EH (cell line): ENCODE measurements at places on chromosomes 5 and 9.

DNA sequence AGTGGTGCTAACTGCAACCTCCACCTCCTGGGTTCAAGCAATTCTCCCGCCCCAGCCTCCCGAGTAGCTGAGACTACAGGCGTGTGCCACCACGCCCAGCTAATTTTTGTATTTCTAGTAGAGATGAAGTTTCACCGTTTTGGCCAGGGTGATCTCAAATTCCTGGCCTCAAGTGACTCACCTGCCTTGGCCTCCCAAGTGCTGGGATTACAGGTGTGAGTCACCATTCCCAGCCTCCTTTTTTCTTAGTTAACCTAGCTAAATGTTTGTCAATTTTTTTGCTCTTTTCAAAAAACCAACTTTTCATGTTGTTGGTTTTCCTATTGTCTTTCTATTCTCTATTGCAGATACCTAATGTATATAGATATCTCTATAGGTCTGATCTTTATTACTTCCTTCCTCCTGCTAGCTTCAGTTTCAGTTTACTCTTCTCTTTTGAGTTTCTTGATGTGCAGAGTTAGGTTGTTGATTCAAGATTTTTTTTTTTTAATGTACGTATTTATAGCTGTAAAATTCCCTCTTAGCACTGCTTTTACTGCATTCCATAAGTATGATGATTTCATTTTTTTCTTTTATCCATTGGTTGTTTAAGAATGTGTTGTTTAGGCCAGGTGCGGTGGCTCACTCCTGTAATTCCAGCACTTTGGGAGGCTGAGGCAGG lies 32.9 kb downstream of the FGD3 start:
- DNase-seq: no peak

- no peak for DNase-seq
These were observed 57.5 kb downstream of the DAB2IP start for GRCh38 chr9:121708768-121709488.

- no peak for DNase-seq
These were observed 123.0 kb upstream of the GRIA1 start for GRCh38 chr5:153367466-153367865.

DNA sequence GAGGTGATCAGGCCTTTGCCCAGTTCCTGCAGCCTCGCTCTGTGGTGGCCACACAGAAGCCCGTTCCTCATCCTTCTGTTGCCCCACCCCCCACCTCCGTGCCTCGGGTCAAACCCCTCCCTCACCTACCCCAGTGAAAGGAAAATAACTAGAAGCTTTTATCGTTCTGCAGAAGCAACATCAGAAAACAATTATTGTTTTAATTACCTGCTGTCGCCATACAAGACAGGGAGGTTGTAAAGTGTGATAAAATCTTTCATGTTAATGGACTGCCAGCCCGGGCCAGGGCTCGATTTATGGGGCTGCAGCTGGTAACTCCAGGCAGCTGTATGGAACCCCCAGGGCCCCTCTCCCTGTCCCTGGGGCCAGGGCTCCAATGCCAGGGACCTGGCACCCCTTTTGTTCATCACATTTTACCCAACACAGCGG lies 20.6 kb downstream of the UNC5A start:
- DNase-seq: no peak

- DNase-seq: no peak
These were observed 162.5 kb downstream of the RAB3C start for GRCh38 chr5:58745350-58745749.

DNA sequence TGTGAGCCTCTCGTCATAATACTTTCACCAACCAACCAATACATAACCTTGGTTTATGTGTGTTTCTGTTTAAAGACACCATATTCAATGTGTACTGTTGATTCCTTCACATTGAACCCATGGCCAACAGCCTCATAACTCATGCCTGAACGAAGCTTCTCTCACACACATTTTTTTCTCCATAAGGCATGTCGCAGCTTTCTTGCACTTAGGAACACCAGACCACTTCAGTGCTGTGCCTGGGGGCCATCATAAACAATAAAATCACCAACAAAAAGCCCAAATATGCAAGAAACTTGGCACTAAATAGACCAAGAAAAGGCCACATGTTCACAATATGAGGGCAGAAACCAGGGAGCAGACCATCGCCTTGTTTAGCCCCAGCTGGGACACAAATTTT lies 192.2 kb downstream of the ROR2 start:
- DNase-seq: no peak

DNA sequence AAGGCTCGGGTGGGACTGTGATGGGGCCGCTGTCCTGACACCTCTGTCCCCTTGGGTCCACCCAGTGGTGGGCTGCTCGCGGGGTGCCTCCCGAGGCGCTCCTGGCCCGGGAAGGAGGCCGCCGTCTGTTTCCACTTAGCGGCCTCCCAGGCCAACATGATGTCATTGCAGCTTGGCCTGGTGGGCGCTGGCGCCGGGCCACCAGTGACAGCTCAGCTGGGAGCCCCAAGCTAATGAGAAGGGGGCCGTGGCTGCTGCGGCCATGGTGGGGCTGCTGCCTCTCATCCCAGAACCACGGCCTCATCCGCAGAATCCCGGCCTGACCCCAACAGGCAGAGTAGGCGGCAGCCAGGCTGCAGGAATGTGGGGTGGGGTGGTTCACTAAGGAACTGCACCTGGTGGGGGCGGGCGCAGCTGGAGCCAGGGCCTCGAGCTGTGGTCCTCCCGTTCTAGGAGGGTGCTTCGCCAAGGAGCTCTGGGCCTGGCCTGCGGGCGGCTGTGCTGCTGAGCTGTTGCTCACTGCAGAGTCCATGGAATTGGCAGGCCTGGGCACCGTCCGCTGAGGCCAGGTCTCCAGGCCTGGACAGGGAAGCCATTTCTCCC lies 123.5 kb upstream of the COL5A1 start:
- peak; percentile 64 for DNase-seq

DNA sequence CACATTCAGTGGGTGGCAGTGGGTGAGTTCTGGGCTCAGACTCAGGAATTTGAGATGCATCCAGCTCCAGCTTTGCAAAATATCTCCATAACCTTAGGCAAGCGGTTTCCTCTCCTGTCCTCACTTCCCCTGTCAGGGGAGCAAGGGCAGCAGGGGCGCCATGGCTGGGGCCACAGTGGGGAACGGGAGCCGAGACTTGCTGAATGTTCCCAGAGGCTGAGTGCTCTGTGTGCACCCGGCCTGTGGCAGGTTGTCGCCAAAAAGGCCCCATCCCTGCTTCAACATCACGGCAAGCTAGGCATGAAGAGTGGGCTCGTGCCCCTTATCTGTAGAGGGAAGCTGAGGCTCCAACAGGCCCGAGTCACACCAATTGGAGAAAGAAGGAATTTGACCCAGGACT lies 268.8 kb downstream of the NSG2 start:
- no peak for DNase-seq

GRCh38 chr5:139340051-139340450 lies 1.6 kb upstream of the PAIP2 start:
- peak; percentile 19 for DNase-seq

- DNase-seq: peak; percentile 84
These were observed 130.8 kb downstream of the C9orf152 start for GRCh38 chr9:110076894-110077725.

DNA sequence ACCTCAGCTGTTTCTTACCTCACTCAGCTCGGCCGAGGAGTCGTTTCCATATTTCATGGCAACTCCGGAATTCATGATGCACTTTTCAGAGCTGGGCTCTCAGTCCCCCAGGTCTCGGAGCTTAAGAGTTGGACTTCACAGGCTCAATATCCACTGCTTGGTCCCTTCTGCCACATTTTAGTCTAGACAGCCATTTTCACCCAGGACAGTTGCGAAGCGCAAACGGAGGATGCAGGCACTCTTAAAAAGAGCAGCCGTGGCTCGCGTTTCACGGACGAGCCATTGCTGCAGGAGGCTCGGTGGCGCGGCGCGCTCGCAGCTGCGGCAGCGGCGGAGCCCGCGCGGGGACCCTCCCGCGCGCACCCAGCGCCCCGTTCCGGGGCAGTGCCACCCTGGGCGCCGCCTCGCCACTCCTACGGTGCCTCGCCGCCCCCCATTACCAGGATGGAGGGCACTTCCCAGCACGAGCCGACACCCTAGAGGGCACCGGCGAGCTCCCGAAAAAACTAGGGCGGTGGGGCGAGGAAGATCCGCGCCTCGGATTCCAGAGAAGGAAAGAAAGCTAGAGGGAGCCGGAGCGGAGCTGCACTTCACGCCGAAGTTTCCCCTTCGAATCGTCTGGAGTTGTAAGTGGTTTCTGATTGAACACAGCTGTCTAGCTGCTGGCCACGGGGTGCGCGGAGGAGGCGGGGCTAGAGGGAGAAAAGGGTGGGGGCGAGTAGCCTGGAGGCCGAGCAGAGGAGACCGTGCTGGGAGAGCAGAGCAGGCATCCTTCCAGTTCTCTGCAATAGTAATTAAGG lies 140.3 kb downstream of the TSSK1B start:
- peak; percentile 75 for DNase-seq
